Panc1 (cell line): ENCODE measurements at places on chromosomes 16 and 17.

- DNase-seq = no peak
Observed at GRCh38 chr16:3383045-3383448, 17.8 kb downstream of the ZSCAN32 start.

DNA sequence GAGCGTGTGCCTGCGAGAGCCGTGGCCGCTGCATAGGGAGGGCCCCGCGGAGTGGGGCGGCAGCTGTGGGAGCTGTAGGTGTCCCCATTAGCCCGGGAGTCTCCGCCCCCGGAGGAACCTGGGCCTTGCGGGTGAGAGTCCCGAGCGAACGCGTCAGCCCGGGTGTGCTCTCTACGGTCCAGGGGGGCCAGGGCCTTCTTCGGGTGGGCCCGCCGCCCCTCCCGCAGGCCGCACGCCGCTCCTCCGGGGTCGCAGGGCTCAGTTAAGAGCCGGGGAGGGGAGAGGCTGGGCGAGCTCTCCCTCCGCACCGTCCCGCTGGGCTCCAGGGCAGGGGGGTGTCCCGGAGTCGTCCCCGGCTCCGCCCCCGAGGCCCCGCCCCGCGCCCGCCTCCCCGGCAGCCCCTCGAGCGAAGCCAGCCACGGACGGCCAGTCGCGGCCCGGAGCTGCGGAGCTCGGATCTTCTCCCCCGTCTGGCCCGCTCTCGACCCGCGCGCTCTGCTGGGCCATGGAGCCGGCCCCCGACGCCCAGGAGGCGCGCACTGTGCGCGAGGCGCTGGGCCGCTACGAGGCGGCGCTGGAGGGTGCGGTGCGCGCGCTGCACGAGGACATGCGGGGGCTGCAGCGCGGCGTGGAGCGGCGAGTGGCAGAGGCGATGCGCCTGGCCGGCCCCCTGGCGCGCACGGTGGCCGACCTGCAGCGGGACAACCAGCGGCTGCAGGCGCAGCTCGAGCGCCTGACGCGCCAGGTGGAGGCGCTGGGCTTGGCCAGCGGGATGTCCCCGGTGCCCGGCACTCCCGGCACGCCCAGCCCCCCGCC is at the start of gene SMTNL2:
Gene SMTNL2, plus strand, starts transcription at position 429 of the 816 bp plus-strand sequence. Its CDS starts 77 bp downstream, at position 506.
- DNase-seq = no peak

DNA sequence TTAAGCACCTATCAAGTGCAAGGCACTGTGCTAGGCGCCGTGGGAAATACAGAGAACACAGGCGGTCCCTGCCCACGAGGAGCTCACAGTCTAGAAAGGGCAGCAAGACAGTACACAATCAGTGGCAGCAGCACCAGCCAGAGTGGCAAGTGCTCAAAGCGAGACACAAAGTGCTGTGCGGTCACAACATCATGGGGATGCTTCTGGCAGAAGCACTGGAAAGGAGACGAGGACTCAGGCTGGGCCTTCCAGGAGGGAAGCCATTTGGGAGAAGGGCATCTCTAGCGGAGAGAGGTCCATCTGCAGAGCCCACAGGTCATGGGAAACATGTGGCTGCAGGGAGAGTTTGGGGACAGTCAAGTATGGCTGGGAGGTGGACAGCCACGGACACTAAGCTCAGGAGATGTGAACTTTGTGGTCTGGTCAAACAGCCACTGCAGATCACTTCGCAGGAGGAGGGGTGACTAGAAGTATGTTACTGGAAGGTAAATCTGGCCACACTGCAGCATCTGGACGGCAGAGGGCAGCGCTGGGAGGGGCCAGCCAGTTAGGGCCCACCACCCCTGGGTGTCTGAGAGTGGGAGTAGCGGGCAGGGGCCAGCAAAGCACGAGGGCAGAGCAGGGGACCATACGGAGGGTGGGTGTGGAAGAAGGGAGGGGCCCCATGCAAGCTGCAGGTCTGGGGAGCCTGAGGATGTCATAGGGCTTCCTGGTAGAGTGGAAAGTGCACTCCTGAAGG is 71.1 kb downstream of the N4BP1 start:
- DNase-seq = no peak

DNA sequence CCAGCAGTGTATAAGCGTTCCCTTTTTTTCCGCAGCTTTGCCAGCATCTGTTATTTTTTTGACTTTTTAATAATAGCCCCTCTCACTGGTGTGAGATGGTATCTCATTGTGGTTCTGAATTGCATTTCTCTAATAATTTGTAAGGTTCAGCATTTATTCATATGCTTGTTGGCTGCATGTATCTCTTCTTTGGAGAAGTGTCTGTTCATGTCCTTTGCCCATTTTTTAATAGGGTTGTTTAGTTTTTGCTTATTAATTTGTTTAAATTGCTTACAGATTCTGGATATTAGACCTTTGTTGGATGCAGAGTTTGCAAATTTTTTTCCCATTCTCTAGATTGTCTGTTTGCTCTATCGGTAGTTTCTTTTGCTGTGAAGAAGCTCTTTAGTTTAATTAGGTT is 26.9 kb downstream of the PHKB start:
- DNase-seq = no peak

DNA sequence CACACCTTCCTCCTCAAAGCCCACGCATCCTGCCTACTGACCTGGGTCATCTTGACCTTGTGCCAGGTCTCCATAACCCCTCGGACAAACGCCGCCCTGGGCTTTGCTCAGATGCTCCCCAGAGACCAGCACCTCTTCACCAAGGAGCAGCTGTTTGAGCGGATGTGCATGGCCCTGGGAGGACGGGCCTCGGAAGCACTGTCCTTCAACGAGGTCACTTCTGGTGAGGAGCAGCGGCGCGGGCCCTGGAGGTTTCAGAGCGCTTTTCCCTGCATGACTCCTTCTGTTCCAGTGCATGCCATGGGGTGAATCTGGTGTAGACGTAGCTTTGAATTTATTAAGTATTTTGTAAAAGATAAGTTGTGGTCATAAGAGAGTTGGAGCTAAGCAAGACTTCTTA is 7.6 kb upstream of the RPL13 start:
- no peak for DNase-seq

DNA sequence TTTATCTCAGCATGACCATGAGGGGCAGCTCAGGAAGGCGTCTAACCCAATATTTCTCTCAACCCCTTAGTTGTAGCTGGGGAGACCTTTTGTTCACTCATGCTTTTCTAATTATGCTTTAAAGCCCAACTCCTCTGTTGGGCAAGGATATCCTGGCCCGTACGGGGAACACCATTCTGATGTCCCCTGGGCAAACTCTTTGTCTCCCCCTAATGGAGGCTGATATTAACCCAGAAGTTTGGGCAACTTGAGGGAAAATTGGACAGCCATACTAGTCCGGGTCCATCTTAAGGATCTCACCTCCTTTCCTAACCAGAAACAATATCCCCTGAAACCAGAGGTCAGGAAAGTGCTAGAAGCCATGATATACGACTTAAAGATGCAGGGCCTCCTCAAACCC is 143.7 kb upstream of the COX10 start:
- DNase-seq = no peak

DNA sequence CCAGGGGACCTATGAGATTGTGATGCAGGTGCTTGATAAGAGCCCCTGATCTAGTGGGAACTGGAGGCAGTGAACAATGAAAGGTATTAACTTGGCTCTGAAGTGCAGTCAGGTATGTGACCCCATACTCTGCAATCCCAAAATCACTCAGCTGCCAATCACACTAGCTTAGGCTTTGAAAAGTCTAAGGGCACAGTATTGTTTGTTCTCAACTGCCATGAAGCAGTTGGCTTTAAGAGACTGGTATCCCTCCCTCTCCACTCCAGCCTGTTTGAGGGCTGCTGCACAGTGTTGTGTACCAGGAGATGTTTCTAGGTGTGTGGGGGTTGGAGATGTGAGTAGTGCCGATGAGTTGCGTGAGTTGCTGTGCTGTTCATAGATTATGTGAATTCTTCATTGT is 2.4 kb downstream of the YPEL2 start:
- no peak for DNase-seq

- DNase-seq = no peak
Observed at GRCh38 chr16:10982465-10983150, 38.2 kb downstream of the CLEC16A start.

DNA sequence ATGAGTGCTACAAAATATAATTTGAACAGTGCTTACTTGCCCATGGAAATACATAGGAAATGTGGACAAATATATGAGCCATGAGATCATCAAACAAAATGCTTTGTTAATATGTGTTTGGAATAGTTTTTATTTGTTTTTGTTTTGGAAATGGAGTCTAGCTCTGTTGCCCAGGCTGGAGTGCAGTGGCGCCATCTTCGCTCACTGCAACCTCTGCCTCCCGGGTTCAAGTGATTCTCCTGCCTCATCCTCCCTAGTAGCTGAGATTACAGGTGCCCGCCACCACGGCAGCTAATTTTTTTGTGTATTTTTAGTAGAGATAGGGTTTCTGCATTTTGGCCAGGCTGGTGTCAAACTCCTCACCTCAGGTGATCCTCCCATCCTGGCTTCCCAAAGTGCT is 2.8 kb downstream of the CNEP1R1 start:
- no peak for DNase-seq

DNA sequence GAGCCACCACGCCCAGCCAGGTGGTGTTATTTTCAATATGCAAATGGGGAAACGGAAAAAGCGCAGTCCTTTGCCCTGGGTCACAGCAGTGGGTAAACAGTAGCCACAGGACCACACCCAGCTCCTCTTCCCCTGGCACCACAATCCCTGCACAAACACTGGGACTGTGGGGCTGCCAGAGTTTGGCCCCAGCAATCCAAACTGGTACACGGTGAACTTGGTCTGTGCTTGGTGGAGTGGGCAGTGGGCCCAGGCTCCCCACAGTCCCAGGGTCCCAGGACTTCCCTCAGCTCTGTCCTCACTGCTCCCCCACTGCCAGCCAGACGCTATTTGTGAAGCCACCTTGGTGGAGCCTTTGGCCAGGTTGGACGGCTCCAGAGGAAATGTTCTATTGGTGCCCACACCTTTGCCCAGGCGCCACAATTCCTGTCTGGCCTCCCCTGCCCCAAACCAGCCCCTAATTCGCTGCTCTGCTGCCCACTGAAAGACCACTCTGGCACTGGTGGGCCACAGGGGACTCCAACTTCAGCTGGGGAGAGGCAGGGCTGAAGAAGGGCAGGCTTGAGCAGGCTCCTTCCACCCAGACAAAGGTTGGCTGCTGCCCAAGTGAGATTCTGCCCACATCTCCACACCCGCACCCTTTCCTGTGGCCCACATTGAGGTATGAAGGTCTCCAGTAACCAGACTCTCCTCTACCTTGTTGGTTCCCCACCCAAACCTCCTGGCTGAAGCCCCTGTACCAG is 2.1 kb downstream of the CHAD start:
- no peak for DNase-seq

GRCh38 chr16:87733190-87733589 is 32.6 kb downstream of the KLHDC4 start:
- DNase-seq = no peak

DNA sequence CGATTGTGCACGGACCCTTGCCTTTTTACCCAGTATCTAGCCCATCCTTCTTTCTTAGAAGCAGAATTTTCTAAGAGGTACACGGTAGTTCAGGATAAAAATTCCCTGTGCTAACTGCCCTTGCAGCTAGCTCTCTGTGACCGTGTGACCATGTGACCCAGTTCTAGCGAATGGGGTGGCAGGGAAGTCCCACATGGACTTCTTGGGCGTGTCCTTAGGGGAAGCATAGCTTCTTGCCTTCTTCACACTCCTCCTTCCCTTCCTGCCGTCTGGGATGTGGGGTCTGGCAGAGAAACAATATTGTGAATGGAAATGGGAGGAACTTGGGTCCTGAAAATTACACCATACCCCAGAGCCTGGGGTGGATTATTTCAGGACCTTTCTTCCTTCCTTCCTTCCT is 670.7 kb downstream of the MAF start:
- no peak for DNase-seq

- no peak for DNase-seq
Observed at GRCh38 chr17:71229070-71229469, 891.8 kb upstream of the SOX9 start.

DNA sequence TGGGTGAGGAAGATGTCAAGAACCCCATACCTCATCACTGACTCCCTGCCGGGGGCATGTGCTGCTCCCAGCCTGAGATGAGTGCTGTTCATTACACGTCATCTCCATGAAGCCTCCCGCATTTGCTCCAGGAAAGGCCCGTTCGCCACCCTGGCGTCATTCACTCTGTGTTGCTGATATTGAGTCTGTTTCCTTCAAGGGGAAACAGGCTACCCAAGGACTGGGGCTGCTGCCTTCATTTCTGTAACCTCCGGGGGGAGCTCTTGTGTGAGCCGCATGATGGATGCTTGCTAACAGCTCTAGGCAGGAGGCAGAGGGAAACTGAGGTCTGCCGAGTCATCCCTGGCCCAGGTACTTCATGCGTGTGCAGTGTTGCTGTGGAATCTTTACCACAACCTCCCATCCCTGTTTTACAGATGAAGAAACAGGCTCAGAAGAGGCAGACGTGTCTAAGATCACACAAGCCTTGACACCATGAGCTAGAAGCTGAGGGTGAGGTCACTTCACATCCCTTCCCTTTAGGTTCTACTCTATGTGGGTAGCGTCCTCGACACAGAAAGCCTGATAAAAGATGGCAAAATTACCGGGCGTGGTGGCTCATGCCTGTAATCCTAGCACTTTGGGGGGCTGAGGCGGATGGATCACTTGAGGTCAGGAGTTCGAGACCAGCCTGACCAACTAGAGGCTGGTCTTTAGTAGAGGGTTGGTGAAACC is 3.5 kb upstream of the ARMC5 start:
- no peak for DNase-seq

- no peak for DNase-seq
Observed at GRCh38 chr16:74563828-74564263, 43.1 kb downstream of the GLG1 start.

DNA sequence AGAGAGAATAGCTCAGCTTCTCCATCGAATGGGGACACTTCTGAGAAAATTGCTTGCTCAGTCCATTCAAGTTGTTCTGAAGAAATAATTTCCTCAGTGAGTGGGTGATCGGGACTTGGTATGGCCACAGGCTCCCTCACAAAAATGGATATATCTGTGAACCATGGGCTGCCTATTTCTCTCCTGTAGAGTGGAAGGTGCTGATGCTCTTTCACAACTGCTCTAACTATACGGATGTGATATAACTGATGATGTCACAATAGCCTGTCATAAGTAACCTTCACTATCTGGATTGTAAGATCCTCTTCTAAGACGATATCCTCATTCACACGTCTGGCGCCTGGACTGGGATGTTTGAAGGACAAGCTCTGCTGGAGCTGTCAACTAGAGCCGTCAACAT is 4.7 kb upstream of the CCL18 start:
- no peak for DNase-seq

DNA sequence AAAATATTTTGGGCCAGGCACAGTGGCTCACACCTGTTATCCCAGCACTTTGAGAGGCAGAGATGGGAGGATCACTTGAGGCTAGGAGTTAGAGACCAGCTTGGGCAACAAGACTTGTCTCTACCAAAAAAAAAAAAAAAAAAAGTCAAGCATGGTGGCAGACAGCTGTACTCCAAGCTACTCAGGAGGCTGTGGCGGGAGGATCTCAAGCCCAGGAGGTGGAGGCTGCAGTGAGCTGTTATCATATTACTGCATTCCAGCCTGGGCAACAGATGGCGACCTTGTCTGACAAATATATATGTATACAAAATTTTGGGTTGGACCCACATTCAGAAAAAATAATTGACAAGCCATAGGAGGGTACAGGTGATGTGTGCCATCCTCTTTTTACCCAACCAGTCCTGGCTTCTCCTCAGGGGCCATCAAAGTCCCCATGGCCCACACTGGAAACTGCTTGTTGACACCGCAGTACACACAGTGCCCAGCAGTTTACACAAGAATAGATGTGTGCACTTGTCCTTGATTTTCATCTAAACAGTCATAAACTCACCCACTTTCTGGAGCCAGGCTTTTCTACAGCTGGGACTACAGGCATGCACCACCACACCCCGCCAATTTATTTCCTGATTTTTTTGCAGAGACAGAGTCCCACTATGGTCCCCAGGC is 1.7 kb downstream of the CES2 start:
- DNase-seq = no peak

GRCh38 chr16:14489460-14489859 is 140.6 kb downstream of the PARN start:
- no peak for DNase-seq
